ENCODE measurements at places on chromosomes 1 and 21. TPM values are rescaled to one million over a fixed set of nuclear protein-coding genes. Genes with fewer than 3 reads are reported as not detected.

GRCh38 chr1:166527752-166528151, 311.5 kb upstream of the POGK start:
- no peak for DNase-seq

GRCh38 chr21:45875416-45875760, 106.2 kb upstream of the COL6A1 start:
- DNase-seq: no peak

EFNA3 gene
- total RNA-seq: 1.2 TPM

DNA sequence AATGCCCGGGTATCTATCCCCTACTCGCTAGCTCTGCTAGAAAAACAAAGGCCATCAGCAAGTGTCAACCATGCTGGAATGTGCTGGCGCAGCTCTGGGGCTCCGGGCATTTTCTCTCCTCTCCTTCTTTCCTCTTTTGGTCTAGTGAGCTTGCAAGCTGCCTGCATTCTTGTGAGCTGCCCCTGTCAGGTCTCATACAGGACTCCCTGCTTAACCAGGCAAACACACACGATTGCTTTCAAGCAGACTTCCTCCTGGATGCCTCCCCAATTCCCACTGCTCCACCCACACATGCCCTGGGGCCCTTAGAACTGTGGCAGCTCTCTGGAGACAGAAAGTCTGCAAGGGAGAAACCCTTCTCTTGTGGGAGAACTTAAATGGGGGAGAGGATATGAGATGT, 35.7 kb upstream of the SUCO start:
- no peak for DNase-seq

DNA sequence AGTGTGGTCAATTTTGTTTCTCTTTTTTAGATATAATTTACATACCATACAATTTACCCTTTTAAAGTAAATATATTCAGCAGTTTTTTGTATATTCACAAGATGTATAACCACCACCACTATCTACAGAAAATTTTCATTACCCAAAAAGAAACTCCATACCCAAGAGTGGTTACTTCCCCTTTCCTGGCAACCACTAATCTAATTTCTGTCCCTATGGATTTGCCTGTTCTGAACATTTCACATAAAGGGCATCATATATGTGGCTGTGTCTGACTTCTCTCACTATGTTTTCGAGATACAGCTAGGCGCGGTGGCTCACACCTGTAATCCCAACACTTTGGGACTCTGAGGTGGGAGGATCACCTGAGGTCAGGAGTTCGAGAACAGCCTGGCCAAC, 13.6 kb downstream of the PACC1 start:
- DNase-seq: no peak

CLEC20A gene
- total RNA-seq: 0.48 TPM

GRCh38 chr21:31629972-31630711, 29.4 kb upstream of the SOD1 start:
- DNase-seq: peak; percentile 8

OR2G2 gene
- not detected for total RNA-seq

GRCh38 chr1:221794079-221794670, 52.3 kb upstream of the DUSP10 start:
- DNase-seq: no peak

DNA sequence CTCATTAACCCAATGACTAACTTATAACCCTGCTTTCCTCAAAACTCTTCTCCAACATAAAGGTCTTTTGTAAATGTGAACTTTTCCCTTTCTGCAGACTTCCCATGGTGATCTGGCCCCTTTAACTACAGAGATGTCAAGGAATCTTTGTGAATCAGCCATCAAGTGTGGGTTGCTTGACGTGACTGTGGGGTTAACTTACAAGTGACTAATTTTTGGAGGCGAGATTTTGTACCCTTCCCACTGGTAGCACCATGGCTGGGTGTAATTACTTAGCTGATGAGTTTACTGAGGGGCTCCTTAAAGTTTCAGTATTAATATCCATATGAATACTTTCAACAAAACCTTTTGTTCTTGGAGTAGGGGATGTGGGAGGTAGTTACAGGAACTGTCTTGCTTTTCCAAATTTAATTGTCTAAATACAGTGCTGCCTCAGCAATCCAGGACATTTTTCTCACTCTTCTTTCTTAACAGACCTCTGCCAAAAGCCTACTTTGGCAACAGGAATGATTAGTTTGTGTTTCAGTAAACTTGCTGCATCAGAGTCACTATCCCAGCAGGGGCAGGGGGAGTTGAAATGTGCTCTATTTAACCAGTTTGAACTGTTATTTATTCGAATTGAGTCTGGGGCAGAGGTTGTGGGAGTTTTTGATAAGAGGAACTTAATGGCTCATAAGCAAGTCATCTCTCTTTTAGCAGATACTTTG, 217.3 kb upstream of the FGGY start:
- no peak for DNase-seq

TAF1A gene
- total RNA-seq: 23.4 TPM

GRCh38 chr1:18299441-18300338, 181.0 kb upstream of the KLHDC7A start:
- DNase-seq: no peak

TRAF3IP3 gene
- 1.4 TPM for total RNA-seq

DNA sequence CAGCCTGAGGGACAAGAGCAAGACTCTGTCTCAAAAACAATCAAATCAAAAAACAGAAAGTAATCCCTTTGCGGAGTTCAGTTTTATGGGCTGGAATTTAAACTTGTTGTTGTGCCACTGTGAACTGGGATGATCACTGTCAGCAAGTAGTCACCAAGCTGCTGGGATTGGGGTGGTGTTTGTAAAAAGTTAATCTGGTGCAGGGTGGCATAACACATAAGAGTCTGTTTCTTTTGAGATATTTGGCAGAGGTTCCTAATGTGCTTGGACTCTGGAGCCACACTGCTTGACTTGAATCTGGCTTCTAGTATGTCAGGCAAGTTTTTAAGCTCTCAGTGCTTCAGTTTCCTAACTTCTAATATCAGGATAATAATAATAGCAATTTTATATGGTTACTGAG, 6.6 kb downstream of the CLIC4 start:
- no peak for DNase-seq

DNA sequence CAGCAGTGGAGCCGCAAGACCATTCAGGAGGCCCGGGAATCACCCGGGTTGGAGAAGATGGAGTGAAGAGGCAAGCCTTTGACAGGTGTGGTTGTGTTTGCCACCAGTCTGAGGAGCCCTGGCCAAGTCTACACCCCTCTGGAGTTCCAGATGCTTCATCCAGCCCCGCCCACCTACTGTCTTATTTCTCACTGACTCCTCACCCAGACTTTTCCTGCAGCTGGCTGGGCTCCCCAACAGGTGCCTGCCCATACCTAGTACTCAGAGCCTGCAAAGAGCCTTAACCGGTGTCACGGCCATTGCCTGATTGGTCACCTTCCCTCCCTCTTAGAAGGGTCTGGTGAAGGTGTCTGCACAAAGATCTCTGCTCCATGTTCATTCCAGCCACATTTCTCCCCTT, 16.0 kb downstream of the SLC9A1 start:
- DNase-seq: no peak

GRCh38 chr1:119008483-119009311, 20.6 kb upstream of the TBX15 start:
- no peak for DNase-seq

ANGPTL1 gene
- 47.5 TPM for total RNA-seq

DNA sequence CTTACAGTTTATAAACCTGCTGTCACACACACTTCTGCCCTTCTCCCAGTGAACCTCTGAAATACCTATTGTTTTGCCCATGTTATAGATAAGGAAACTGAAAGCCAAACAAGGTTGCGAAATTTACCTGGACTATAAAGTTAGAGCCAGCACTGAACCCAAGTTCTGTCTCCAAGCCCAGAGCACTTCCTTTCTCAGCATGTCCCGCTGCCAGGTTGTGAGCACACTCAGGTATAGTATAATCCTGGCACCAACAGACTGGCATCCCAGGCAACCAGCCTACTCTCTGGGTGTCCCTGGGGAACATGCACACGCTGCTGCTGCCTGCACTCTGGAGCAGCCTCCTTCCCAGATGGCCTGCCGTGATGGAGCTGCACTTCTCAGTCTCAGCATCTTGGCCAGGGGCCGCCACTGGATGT, 45.1 kb downstream of the PGBD5 start:
- no peak for DNase-seq

DNA sequence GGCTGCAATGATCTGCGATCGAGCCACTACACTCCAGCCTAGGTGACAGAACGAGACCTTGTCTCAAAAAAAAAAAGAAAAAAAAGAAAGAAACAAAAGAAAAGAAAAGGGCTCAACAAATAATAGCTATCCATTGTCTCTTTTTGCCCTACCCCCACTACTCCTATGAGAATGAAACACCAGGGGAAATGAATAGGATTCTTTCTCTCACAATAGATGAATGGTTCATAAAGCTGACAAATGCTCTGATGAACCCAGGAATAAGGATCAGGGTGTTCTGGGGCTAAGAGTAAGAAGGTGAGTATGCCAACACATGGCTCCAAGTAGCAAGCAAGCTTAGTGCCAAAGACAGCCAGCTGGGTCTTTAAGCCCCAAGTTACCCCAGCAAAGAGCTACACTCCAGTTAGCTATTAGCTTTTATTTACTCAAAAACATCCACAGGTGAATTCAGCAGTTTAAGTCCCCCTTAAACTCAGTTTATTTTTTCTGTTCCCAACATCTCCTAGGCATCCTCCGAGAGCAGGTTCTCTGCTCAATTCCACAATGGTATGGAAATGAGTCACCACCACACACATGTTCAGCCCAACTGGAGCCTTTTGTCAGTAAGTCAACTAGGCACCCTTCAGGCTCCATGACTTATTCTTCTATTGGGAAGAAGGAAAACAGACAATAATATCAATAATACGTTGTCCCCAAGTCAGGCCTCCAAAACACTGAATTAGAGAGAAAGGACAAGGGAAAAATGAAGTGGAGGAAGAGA, 4.2 kb downstream of the ADORA3 start:
- DNase-seq: no peak

- no peak for DNase-seq
Measured at GRCh38 chr1:165905853-165906252, 78.4 kb downstream of the UCK2 start.

GRCh38 chr1:91308544-91308943, 96.1 kb downstream of the HFM1 start:
- DNase-seq: no peak

BLZF1 gene
- total RNA-seq: 55.5 TPM

GRCh38 chr21:26967062-26967913, at the start of gene ADAMTS5:
TSS of gene ADAMTS5 (minus strand) at chr21:26967088. CDS start at chr21:26966391, 697 bp downstream.
- DNase-seq: no peak

GRCh38 chr1:183023146-183023600, at the start of gene LAMC1:
TSS of gene LAMC1 (plus strand) at chr1:183023420. CDS start at chr1:183023717, 297 bp downstream.
- peak; percentile 62 for DNase-seq

- no peak for DNase-seq
Measured at GRCh38 chr1:205670611-205671430, 9.5 kb downstream of the SLC45A3 start.

DNA sequence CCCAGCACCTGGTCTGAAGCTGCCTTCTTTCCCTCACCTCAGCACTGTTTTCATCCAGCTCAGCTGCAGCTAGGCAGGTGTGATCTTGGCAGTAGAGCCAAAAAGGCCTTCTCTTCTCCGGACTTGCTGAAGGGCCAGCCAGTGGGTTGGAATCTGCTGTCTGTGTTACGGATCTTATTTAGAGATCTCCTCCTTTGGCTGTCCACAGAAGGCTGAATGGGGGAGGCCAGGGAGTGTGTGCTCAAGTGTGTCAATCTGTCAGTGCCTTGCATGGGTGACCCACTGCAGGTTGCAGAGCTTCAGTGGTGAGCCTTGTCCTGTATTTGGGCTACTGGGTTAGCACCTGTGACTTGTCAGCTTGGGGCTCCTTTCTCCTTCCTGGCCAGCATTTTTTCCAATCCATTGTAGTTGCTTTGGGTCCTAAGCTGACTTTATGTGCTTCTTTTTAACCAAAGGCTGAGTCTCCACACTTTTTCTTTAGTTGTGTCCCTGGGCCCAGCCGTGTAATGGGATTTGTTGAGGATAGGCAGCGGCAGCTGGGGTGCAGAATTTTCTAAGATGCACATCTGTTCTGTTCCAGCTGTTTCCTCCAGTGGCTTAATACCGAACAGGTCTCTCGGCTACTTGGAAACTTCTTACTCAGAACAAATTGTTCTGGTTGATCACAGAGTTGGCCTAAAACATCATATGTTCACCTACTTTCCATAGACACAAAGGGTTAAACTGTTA, 126.8 kb downstream of the PEX14 start:
- DNase-seq: no peak

- no peak for DNase-seq
Measured at GRCh38 chr1:10575616-10576015, 100.9 kb downstream of the PEX14 start.

DNA sequence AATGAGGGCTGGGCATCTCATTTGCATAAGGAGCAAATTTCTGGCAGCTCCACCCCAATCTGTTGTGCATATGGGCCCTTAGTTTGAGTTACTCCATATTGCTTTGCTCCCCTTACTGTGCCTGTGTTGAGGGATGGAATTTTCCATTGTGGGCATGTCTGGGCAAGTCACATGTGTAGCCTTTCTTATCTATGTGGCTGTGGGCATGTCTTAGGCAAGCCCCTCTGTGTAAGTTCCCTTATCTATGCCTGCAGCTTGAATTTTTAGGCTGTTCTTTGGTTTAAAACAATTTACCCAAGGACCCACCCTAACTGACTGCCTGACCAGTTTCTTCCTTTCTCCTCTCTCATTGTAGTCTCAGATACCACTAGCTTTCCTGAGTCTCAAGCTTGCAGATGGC, 405.7 kb upstream of the NCAM2 start:
- DNase-seq: no peak

DNA sequence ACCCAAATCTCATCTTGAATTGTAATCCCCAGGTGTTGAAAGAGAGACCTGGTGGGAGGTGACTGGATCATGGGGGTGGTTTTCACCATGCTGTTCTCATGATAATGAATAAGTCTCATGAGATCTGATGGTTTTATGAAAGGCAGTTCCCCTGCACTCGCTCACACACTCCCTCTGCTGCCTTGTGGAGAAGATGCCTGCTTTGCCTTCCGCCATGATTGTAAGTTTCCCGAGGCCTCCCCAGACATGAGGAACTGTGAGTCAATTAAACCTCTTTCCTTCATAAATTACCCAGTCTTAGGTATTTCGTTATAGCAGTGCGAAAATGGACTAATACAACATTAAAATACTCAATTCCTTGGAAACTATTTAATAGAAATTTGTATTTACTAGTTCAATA, 99.2 kb downstream of the PROX1 start:
- no peak for DNase-seq

ACKR1 gene
- 7.1 TPM for total RNA-seq
